Panc1 (cell line): ENCODE measurements at places on chromosomes 16 and 17. TPM values are rescaled to one million over a fixed set of nuclear protein-coding genes. Genes with fewer than 3 reads are reported as not detected.

DNA sequence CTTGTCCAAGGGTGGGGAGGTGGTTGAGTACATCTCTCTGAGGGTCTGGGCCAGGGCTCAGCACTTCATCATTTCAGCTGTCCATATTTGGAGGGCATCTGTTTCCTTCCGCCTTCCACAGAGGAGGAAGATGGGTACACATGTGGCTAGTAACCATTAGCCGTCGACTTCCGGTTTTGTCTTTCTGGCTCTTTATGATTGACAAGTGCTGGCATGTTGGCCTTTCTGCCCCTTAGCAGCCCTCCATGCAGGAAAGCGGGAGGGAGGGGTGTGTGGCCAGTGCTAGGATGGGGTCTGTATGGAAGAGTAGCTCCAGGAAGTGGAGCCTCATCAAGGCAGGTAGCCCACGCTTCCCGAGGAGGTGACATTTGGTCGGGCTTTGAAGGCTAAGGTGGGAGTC is 69.6 kb downstream of the RAI1 start:
- H3K27me3 ChIP-seq: no peaks in the 10 kb centered on the region
- peaks cover 40% of the 10 kb centered on the region for H3K4me1 ChIP-seq
- H3K36me3 ChIP-seq: no peaks in the 10 kb centered on the region
- H3K27ac ChIP-seq: peak overlapping the region; percentile 94
- DNase-seq: no peak

GRCh38 chr16:89670496-89671431 is 13.1 kb downstream of the SPATA33 start:
- H3K4me1 ChIP-seq: no peaks in the 10 kb centered on the region
- no peak overlapping the region for H3K4me3 ChIP-seq
- no peak for DNase-seq
- H3K27ac ChIP-seq: no peak overlapping the region

- H3K36me3 ChIP-seq: no peaks in the 10 kb centered on the region
- H3K4me1 ChIP-seq: peaks cover 6% of the 10 kb centered on the region; the same call in 1 of the 2 replicates
- no peak overlapping the region for H3K27ac ChIP-seq
- DNase-seq: no peak
Observed at GRCh38 chr16:89615596-89616090, 2.2 kb downstream of the DPEP1 start.

- H3K27me3 ChIP-seq: no peaks in the 10 kb centered on the region
- DNase-seq: no peak
- H3K4me3 ChIP-seq: no peak overlapping the region
- H3K4me1 ChIP-seq: no peaks in the 10 kb centered on the region
Observed at GRCh38 chr17:64055183-64056142, 35.0 kb upstream of the ICAM2 start.

GRCh38 chr16:55508271-55508921 is 476 bp upstream of the LPCAT2 start:
- H3K36me3 ChIP-seq: no peaks in the 10 kb centered on the region
- no peaks in the 10 kb centered on the region for H3K27me3 ChIP-seq
- DNase-seq: no peak
- H3K27ac ChIP-seq: peak overlapping the region; percentile 77

DNA sequence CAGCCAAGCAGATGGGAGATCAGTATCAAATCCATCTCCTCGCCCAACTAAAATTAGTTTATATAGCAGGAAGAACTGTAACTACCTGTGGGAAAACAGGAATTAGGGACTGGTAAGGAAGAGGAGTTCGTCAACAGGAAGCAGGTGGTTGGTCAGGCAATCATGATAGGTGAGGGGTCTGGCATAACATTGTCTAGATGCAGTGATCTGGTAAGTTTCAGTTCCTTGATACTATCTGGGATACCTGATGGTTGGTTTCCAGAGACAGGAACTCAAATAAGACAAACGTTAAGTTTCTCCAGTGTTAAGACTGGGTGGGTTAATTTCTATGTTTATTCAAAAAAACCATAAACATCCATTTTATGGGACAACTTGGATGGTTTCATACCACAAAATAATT is 53.8 kb downstream of the CEP112 start:
- H3K27me3 ChIP-seq: no peaks in the 10 kb centered on the region
- no peaks in the 10 kb centered on the region for H3K36me3 ChIP-seq
- no peak overlapping the region for H3K4me3 ChIP-seq
- H3K27ac ChIP-seq: no peak overlapping the region
- no peaks in the 10 kb centered on the region for H3K4me1 ChIP-seq

- no peaks in the 10 kb centered on the region for H3K27me3 ChIP-seq
- no peak overlapping the region for H3K4me3 ChIP-seq
- no peaks in the 10 kb centered on the region; the same call in 1 of the 2 replicates for H3K36me3 ChIP-seq
- no peak for DNase-seq
Observed at GRCh38 chr16:68230176-68230571, 5.8 kb downstream of the ESRP2 start.

DNA sequence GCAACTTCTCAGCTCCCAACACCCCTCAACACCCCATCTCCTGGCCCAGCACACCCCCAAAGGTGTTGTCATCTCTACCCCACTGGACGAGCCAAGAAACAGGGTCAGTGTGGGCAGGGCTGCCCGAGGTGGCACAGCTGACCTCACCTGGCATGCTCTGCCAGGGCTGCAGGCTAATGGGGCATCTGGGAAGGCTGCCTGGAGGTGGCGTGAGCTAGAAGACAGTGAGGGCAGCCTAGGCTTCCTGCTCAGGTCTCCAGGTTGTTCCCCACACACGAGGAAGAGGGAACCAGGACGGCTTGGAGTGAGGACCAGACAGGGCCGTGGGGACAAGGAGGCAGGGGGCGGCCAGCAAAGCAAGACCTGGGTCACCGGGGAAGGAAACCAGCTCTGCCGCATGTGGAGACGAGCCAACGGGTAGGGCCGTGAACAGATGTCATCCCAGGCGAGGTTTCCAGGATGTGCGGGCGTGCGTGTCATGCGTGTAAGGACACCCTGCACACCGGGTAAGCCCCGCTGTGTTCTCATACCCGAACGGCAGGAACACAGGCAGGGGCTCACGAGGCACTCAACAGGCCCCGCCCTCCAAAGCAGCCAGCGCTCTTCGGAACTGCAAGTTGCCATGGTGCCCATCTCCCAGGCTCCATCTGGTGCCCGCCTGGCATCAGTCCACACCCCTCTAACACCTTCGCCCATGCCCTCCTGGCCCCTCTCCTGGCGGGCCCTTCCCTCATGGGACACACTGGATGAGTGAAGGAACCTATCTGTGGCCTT is 29.6 kb upstream of the PVALEF start:
- H3K4me3 ChIP-seq: no peak overlapping the region
- H3K36me3 ChIP-seq: no peaks in the 10 kb centered on the region
- DNase-seq: no peak
- H3K27me3 ChIP-seq: no peaks in the 10 kb centered on the region

DNA sequence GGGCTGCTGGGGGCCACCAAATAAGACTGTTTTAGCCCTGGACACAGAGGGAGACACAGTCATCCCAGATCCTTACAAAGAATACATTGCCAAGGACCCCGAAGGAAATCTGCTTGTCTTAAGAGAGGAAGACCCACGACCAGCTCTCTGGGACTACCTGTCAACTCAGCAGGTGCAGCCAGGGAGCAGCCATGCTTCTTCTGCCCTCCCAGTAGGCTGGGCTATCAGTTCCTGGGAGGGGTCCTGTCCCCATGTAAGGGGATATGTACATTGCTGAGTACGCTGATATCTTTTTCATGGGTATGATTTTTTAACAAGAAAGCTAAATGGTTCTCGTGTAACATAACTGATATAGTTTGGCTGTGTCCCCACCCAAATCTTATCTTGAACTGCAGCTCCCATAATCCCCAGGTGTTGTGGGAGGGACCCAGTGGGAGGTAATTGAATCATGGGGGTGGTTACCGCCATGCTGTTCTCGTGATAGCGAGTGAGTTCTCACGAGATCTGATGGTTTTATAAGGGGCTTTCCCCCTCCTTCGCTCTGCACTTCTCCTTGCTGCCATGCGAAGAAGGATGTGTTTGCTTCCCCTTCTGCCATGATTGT is 11.3 kb downstream of the SSTR2 start:
- no peaks in the 10 kb centered on the region for H3K4me1 ChIP-seq
- H3K36me3 ChIP-seq: no peaks in the 10 kb centered on the region
- DNase-seq: no peak
- H3K4me3 ChIP-seq: no peak overlapping the region

DNA sequence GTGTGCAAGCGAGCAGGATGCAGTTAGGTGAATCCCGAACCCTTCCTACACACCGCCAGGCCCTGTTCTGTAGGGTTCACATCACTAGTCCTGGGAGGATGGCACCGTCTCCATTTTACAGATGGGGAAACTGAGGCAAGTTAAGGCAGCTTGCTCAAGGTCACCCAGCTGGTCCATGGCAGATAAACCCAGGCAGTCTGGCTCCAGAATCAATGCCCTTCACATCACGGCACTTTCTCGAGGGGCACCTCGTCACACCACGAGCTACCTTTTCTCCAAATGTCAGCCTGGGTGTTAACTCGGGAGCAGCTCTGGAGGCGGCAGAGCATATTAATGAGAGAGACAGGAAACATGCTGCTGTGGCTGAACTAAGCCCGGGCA is 9.5 kb downstream of the NOB1 start:
- H3K36me3 ChIP-seq: peaks cover 26% of the 10 kb centered on the region
- no peak overlapping the region for H3K4me3 ChIP-seq
- no peak for DNase-seq
- no peaks in the 10 kb centered on the region for H3K27me3 ChIP-seq
- H3K4me1 ChIP-seq: no peaks in the 10 kb centered on the region

- H3K4me3 ChIP-seq: no peak overlapping the region
- H3K27me3 ChIP-seq: no peaks in the 10 kb centered on the region
- no peaks in the 10 kb centered on the region for H3K4me1 ChIP-seq
- DNase-seq: no peak
- H3K27ac ChIP-seq: no peak overlapping the region
Observed at GRCh38 chr16:66441586-66442375, 14.7 kb downstream of the BEAN1 start.

DNA sequence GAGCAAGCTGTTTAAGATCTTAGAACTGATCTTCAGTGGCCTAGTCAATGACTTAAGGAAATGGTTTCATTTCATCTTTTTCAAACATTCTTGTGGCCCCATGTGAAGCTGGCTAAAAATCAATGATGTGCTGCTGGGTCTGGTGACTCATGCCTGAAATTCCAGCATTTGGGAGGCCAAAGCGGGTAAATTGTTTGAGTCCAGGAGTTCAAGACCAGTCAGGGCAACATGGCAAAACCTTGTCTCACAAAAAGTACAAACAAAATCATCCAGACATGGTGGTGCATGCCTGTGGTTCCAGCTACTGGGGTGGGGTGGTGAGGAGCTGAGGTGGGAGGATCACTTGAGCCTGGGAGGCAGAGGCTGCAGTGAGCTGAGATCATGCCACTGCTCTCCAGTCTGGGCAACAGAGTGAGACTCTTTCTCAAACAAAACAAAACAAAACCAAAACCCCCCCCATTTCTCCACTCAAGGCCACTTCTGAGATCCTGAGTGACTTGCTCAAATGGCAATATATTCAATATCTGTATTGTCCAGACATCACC is 17.4 kb upstream of the COL1A1 start:
- H3K4me1 ChIP-seq: peaks cover 9% of the 10 kb centered on the region; the same call in 1 of the 2 replicates
- no peak for DNase-seq
- no peaks in the 10 kb centered on the region for H3K36me3 ChIP-seq
- no peak overlapping the region for H3K27ac ChIP-seq
- no peaks in the 10 kb centered on the region for H3K27me3 ChIP-seq

DNA sequence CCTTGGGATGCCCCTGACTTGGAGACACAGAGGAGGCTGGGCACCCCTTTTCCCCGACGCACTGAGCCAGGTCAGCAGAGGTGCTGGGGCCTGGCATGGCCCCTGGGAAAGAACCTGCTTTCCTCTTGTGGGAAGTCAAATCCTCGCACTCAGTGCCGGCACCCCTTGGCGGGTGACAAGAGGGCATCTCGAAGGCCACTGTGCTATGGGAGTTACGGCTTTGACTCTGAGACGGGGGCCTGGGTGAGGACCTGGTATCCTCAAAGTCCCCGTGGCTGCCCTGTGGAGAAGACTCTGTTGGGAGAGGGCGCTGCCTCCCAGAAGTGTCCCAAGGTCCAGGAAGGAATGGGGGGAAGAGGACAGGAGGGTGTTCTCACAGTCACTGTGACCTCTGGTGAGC is 117.0 kb downstream of the METRNL start:
- H3K27ac ChIP-seq: no peak overlapping the region
- no peak for DNase-seq
- H3K27me3 ChIP-seq: no peaks in the 10 kb centered on the region
- no peaks in the 10 kb centered on the region for H3K36me3 ChIP-seq
- no peaks in the 10 kb centered on the region for H3K4me1 ChIP-seq

DNA sequence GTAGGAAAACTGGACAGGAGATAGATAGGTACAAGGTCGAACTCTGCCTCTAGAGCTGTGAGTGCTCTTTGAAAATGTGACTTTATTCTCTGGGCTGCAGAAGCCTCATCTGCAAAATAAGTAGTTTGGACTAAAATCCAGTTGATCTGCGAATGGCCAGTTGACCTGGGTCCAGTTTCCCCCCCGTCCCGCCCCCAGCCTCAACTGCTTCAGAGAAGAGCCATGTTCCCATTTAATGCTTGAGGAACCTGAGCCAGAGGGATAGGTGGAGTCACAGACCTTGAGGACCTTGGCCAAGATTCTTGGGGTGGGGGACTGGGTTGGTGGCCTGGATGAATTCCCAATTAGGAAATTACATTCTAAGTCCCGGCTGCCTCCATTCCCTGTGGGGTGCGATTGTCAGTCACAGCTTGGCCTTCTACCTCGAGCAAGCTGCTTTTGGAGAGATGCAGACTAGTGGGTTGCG is 14.1 kb downstream of the TBX2 start:
- H3K4me3 ChIP-seq: no peak overlapping the region
- H3K4me1 ChIP-seq: peaks cover 15% of the 10 kb centered on the region
- H3K27me3 ChIP-seq: no peaks in the 10 kb centered on the region
- H3K36me3 ChIP-seq: no peaks in the 10 kb centered on the region

DNA sequence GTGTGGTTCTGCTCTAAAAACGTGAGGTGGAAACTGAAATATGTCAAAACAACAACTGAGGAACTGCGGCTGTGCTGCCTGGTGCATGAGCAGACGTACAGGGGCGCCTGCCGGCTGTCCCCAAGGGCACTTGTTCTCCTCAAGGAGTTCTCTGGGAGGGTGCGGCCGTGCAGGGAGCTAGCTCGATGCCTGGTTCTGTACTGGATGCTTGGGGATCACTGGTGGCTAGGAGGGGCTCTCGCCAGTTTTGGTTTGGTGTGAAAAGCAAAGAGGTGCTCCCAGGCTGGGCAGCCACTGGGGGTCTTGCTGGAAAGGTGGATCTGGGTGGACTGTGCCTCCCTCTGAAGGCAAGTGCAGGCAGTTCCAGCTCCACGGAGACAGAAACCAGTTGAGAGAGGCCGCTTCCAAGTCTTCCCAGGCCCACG is 41.9 kb upstream of the ATP2A3 start:
- no peak for DNase-seq
- H3K36me3 ChIP-seq: peaks cover 2% of the 10 kb centered on the region; the same call in 1 of the 2 replicates
- H3K4me3 ChIP-seq: no peak overlapping the region
- H3K4me1 ChIP-seq: no peaks in the 10 kb centered on the region

HOXB6 gene
- total RNA-seq: 196 TPM

NKD1 gene
- 0.18 TPM for total RNA-seq

KRTAP2-1 gene
- not detected for total RNA-seq

DPEP3 gene
- not detected for total RNA-seq

CCL14 gene
- not detected for total RNA-seq

HOXB2 gene
- 70.1 TPM for total RNA-seq

PRSS36 gene
- total RNA-seq: 0.23 TPM
